ENCODE measurements at places on chromosomes 12 and 14.

DNA sequence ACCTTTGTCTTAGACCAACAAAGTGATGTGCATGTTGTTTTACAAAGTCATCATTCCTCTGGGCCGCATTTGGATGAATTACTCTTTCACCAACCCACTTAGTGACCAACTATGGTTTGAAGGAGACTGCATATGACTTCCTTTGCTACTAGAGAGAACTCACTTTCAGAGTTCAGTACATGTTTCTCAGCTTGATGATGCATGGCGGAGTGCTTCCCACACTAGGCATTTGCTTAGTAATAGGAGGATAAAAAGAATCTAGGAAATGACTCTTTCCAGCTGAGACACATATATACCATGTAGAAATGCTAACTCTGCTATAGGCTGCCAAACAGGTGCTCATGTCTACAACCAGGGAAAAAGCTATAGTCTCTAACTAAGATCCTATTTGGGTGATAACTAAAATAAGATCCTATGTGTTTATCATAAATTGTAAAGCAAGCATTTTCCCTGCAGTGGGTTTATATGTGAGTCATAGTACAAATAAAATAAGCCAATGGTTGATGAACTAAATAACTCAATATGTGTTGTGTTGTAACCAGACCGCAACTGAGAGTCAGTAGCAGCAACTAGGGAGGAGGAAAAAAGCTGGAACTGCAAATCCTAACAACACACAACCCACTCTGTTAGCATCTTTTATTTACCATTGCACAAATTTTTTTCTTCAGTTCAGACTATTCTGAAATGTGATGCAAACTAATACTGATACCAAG lies 87.2 kb downstream of the TSPAN8 start:
- DNase-seq: no peak

- DNase-seq: no peak
Measured at GRCh38 chr14:83712418-83713129, 1817.4 kb upstream of the FLRT2 start.

- no peak for DNase-seq
Measured at GRCh38 chr14:91342206-91342760, 75.3 kb downstream of the CCDC88C start.

- no peak for DNase-seq
Measured at GRCh38 chr12:15831315-15831978, 42.3 kb upstream of the EPS8 start.

- no peak for DNase-seq
Measured at GRCh38 chr12:123149501-123150274, 1.2 kb downstream of the PITPNM2 start.

GRCh38 chr12:112905451-112906089 lies 1.2 kb upstream of the OAS1 start:
- peak; percentile 28 for DNase-seq

DNA sequence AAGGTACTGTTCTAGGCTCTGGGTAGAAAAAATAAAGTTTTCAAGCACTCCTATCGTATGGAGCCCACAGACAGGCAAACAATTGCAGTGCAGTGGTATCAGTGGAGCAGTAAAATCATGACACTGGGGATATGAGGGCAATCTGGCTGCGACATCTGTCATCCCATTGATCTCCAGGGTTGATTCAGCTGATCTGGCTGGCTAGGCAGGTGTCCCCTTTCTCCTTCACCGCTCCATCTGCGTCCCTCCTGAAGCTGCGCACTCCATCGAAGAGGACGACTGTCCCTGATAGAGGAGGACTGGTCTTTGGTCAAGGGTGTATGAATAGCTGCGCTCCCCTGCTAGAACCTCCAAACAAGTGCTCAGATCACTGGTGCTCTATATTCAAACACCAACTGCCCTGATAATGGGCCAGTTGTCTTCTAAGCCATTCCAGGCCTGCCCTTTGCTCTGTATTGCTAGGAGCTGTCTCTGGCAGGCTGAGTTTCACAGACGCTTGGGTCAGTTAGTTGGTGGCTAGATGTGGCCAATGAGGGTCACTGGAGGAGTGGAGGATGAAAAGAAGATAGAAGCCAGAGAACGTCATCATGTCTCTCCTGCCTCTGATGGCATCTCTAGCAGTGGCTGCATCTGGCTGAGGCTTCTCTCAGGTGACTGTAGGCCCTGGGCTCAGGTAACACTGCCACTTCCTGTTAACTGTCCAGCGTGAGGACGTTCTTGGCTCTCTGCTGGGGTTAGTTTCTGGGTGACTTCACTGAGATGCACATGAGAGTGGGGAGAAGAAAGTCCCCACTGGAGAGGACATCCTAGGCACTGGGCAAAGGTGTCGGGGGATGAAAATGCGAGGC lies 205.0 kb upstream of the FOXN3 start:
- no peak for DNase-seq
